ENCODE measurements at places on chromosomes 1 and 21.

DNA sequence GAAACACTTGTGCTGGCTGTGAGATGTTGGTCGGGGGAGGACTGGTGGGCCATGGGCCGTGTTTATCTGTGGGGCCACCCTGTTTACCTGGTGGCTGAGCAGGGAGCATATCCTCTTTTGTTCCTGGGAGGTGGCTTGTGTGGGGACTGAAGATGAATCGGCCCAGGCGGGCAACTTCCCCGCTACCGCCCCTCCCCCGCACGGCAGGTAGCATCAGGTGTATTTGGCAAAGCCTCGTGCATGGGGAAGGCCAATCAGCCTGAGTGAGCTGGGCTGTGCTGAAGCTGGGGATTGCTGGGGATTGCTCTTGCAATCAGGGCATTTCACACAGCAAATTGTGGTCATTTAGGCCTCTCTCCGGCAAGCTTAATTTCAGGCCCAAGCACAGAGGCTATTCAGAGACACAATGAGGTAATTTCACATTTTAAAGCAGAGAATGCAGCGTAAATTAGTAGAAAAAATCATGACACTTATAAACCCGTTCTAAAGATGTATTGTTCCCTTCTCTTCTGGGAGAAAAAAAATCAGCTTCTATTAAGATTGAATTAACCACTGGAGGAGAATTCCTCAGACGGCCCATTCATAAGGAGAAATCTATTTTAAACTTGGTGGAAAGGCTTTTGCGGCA is 197.7 kb upstream of the POU3F1 start:
- no peak for DNase-seq

DNA sequence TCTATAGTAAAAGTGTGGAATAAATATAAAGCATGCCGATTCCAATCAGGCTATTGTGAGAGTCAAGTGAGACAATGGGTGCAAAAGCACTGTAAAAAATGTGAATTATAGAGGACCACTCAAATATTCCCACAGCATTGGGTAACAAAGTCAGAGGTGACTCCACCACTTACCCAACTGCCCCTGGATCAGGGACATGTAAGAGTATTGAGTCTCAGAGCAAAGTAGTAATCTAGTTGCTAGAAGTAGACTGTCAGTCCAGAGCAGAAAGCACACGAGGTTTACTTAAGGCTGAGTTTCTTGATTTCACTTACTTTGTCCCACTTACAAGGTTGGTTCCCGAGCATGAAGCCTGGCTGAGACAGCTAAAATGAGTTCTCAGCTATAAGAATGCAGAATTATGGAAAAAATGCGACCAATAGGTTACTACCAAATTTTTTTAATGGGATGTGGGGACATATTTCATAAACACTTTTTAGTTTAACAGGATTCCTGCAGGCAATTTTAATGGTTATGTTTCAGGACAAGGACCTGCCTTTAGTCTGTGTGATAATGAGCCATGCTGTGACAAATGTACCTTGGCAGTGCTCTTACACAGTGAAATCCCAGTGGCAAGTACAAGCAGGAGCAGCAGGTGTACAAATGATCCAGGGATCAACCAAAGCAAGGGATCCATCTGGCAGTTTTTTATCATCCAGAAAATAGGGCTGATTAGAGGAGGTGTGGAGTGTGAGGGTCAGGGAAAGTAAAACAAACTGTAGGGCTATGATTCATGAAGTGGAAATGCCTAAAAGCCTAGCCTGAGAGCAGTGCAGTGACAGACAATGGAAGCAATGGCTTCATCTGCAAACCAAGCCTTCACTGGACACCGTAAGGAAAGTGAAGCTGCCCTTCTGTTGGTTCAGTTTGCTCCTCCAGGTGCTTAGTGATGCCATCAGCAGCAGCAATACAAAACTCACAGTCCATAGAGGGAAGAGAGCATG is 156.2 kb upstream of the SPAG17 start:
- no peak for DNase-seq

- DNase-seq: no peak
These were observed 53.1 kb upstream of the RUNX3 start for GRCh38 chr1:24983006-24983680.

DNA sequence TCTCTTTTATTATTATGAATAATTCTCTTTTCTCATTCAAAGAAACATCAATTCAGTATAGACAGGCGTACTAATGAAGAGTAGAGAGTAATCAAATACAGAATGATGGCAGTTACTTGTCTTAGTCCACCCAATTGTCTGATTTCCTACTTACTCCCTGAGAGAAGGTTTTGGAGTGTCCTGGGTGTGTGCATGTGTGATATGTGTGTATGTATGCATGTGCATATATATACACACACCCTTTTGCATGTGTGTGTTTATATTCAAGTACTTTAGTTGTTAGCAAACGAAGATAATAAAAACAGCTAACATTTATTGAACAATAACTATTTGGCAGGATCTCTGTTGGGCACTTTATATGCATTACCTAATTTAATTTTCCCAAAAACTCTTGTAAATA is 63.2 kb upstream of the CCDC190 start:
- DNase-seq: no peak

GRCh38 chr1:96746440-96747420 is 25.1 kb downstream of the PTBP2 start:
- no peak for DNase-seq

GRCh38 chr1:226541231-226541630 is 7.3 kb upstream of the STUM start:
- no peak for DNase-seq

DNA sequence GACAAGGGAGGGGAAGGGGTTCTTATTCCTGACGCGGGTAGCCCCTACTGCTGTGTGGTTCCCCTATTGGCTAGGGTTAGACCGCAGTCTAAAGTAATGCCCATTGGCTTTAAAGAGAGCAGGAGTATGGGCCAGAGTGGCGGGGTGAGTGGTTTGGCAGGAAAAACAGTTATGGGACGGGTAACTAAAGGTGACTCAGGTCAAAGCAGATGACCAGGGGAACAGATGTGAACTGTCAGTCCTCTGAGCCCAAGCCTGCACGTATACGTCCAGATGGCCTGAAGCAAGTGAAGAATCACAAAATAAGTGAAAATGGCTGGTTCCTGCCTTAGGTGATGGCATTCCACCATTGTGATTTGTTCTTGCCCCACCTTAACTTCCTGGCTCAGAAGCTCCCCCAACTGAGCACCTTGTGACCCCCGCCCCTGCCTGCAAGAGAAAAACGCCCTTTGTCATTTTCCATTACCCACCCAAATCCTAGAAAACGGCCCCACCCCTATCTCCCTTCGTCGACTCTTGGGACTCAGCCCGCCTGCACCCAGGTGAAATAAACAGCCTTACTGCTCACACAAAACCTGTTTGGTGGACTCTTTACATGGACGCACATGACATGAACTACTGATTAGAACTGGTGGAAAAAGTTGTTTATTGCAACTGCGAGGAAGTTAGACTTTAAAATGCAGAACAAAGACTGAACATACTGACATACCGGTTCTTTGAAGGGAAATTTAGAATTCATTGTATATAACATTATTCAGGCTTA is 758 bp upstream of the ATAD3B start:
- no peak for DNase-seq

- no peak for DNase-seq
These were observed 46.7 kb upstream of the LAMC2 start for GRCh38 chr1:183139281-183139942.

DNA sequence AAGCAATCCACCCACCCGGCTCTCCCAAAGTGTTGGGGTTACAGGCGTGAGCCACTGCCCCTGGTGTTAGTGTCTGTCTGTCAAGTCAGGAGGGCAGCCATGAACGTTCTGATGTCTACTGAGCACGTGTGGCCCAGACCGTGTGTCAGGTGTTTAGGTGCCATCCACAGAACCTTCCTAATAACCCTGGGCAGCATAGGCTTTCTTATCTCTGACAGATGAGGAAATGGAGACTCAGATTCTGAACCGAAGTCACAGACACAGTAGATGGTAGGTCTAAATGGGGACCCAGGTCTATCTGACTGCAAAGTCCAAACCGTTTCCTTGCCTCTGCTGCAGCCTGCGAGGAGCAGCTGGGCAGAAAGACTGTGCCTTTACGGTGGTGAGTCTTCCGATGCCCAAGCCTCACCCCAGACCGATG is 622 bp upstream of the IL6R start:
- DNase-seq: peak; percentile 39

DNA sequence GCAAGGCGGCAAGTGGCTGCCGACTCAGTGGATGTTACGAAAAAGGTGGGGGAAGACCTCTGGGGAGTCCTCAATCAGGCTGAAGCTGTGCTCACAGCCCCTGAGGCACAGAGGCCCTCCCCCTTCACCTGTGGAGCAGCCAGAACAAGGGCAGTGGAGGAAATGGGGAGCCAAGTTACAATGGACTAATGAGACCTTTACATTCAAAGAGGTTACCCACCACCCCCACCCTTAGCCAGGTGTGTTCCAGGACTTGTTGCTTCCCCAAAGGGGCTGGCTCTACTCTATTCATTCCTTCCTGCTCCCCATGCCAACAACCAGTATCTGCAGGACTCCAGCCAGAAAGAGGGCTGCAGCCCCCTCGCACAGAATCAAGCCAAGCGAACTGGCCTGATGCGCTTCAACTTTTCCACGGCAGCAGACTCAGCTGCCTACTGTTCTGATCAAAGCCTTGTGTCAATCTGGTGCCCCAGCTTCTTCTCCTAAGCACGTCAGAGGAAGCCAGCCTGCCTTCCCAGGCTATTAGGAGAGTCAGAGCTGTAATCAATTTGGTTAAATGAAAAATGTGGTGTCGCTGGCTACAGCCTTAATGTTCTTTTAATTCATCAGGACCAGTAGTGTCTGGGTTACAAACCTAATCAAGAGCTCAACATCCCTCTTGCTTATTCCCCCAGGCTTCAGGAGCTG is 1.8 kb upstream of the SYT2 start:
- no peak for DNase-seq

- DNase-seq: no peak
These were observed 118.4 kb downstream of the DISP1 start for GRCh38 chr1:222933273-222933672.

DNA sequence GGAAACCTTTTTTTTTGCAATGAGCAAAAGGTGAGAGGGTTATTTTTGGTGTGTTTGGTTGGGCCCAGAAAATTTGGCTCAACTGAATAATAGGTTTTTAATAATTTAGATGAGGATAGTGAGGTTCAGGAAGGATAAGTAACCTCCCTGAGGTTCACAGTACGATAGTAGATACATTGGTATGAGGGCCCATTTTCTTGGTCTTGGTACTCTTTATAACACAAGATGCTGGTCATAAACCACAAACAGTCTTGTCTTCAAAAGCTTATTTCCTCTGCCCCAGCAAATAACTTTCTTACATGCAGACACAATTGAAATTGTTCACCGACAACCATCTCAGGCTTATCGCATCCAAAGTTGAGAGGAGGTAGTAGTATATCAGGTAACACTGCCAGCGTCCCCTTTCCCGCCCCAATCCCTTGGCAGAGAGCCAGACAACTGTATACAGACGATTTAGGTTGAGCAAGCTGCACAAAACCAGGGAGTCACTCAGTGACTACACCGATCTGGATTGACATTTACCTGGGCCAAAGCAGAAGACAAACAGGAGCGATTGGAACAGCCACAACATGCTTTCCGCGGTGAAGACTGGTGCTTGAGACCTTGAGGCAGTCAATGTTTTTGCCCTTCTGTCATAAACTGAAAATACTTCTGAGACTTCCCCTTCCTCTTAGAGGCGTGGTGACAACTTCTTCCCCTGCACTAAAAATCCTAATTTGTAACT is at the start of gene SLAMF6:
SLAMF6 (minus strand) TSS at position 634 of the 724 bp plus-strand sequence; CDS start at position 571, 63 bp downstream.
- DNase-seq: no peak

DNA sequence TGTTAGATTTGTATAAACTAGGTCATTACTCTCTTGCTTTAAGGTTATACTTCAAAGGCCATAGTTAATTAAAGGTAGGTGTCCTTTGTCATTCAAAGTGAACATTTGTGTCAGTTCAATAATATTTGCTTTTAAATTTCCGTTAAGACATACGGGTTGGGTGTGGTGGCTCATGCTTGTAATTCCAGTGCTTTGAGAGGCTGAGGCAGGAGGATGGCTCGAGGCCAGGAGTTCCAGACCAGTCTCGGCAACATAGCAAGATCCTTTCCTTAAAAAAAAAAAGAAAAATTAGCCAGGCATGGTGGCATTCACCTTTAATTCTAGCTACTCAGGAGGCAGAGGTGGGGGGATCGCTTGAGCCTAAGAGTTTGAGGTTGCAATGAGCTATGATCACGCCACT is 80.4 kb downstream of the KIF26B start:
- DNase-seq: no peak

DNA sequence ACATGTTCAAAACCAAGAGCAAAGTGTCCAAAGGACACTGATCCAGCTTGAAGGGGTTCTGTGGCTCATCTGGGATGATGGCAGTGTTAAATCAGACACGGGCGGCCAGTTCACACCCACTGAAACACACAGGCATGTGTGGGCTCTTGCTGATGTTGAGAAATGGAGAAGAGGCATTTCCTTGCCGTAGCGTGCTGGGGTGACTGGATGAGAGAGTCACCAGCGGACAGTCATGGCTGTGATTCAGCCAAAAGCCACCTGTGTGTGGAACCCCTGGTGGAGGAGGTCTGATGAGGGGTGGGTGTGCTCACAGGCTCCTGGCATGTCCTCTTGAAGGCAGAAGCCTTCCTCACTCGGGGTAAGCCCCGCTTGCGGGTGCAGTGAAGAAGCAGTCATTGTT is 7.2 kb downstream of the C1orf35 start:
- DNase-seq: no peak

DNA sequence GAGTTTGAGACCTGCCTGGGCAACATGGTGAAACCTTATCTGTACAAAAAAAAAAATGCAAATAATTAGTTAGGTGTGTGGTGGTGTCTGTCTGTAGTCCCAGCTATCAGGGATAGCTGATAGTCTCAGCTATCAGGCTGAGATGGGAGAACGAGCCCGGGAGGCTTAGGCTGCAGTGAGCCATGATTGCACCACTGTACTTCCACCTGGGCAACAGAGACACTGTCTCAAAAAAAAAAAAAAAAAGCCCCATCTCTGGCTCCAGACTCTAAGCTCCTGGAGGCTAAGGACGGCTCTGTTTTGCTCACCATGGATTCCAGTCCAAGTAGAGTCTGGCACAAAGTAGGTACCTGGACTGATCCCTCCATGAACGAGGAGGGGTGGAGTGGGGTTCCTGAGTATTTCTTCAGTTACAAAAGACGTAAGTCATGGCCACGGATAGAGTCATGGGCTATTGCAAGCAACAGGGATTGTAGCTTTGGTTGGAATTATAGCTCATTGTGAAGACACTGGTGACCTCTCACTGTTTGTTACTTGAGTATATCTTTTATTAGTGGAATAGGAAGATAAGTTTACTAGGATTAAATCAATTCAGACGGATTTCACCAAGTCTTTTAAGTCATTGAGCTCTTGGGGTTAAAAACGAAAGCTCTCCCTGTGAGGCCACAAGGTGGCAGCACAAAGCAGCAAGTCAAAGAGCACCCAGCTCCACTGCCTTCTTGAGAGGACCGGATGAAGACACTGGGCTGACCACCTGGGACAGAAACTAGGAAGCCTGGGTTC is 35.6 kb upstream of the TMEM61 start:
- DNase-seq: peak; percentile 4
